ENCODE measurements at places on chromosomes 3 and 15.

DNA sequence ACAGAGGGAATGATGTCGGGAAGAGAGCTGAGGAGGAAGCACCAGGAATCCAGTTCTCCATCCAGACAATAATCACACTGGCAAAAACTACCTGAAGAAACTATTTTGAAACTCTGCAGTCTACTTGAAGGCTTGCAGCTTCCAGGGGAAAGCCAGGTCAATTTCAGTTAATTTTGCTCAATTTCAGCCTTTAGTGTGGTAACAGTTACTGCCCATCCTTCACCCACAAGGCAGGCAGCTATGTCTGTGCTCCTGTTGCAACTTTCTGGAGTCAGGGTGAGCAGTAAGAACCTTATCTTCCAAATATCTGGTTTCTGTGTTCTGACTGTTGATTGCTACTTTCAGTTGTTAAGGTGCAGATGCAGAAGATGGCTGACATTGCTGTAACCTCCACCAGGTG, 221.7 kb downstream of the ADAMTS17 start:
- DNase-seq = no peak

DNA sequence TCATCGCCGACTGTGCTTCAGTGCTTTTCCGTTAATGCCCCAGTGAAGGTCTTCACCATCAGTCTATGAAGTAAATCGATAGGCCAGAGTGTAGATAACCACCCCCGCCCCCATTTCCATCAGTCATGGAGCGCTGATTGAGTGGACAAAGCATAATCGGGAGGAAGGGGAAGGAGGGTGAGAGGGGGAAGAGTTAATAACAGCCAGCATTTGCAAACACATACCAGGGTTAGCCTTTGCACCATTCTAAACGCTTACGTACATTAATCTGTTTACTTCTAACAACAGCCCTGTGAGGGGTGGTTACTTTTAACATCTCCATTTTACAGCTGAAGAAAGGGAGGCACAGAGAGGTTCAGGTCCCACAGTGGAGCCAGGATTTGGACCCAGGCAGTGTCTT, 26.8 kb downstream of the EDEM1 start:
- no peak for DNase-seq

- DNase-seq = no peak
Measured at GRCh38 chr3:131338948-131339640, 42.5 kb upstream of the NUDT16 start.

- no peak for DNase-seq
Measured at GRCh38 chr3:112651516-112651915, 10.6 kb upstream of the CCDC80 start.

DNA sequence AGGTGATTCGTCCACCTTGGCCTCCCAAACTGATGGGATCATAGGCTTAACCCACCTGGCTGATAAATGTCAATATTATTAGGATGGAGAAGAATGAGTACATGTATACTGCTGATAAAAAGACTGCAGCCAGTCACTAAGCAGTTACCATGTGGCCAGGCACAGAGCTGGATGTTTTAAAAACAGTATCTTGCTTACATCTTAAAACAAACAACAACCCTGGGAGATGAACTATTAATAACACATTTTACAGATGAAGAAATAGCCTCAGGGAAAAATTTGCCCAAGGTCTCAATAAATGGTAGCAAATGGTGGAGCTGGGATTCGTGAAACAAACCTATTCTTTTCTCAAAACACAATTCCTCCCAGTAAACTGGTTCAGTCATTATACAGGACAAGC, 18.1 kb downstream of the IL17RD start:
- no peak for DNase-seq

Data from DMS53 (cell line).